ENCODE measurements at places on chromosomes 13 and 19.

DNA sequence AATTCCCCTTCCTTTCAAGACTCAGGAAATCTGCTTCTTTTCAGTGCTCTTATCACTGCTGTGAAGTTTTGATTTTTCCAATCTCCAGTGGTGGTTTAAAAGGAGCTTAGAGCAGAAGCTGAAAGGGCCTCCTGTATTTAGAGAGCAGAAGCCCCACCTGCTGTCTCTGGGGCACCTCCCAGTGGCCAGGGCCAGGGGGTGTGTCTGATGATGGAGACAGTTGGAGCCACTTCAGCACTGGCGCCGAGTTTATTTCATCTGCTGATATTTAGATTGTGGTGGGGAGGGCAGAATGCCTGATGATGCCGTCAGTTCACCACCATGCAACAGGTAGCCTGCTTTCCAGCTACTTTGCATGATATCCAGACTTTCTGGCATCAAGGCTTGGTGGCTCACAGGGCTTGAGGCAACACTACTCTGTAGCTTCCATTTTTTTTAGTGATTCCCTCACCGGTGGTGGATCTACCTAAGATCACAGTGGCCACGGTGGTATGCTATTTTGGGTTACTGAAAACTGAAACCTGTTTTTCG lies 371.9 kb downstream of the KCNRG start:
- DNase-seq: peak; percentile 42

GRCh38 chr13:27965343-27965739 lies 3.8 kb downstream of the CDX2 start:
- no peak for DNase-seq

DNA sequence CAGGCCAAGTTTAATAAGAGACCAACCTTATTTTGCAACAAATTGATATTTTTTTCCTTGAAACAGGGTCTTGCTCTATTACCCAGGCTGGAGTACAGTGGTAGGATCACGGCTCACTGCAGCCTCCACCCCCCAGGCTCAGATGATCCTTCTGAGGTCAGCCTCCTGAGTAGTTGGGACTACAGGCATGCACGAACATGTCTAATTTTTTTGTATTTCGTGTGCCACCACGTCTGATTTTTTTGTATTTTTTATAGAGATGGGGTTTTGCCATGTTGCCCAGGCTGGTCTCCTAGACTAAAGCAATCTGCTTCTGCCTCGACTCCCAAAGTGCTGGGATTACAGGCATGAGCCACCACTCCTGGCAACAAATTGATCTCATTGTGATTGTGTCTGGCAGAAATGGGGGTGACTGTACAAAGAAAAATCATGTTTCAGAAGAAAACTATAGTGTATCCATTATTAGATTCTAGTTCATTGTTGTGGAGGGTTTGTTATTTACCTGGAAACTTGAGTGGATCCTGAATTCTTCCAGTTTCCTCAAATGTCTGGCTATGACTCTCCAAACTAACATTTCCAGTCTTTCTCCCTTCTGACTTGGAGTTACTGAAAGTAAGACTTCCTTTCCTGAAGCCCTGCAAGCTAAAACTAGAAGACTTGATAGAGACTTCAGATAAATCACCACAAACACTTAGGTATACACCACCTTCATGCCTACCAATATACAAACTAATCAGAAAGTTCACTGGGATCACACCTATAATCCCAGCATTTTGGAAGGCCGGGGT lies 17.3 kb upstream of the AKT2 start:
- DNase-seq: no peak

DNA sequence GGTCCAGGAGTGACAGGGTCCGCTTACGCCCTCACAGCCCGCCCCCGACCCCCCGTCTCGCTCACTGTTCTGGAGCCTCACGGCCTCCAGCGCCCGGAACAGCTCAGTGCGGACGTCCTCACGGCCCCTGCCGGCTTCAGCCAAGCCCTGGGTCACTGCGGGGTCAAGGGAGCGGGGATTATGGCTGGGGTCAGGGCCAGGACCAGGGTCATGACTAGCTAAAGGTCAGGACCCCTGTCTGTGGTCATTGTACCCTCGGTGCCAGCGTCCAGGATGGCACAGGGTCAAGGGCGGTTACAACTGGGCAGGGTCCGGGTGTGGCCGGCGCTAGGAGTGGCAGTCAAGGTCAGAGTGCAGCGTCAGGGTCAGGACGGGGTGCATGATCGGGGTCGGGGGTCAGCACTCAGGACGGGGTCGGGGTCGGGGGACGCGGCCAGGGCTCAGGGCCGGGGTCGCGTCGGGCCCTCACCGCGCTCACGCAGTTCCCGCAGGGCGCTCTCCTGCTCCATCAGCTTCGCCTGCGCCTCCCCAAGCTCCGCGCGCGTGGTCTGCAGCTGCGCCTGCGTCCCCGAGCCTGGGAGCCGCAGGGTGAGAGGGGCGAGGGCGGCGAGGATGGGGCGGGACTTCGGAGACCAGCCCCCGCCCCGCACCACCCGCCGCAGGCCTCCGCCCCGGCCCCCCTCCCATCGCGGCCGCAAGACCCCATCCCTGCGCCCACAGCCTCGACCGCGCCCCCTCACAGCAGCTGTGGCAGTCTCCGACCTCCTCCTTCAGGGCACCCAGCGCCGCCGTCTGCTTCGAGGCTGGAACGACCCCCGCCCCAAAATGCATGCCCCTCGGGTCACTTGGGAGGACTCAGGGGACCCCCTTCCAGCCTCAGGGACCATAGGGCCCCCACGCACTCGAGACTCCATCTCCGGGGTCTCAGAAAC lies 1.4 kb downstream of the CLEC4G start:
- no peak for DNase-seq

- no peak for DNase-seq
Observed at GRCh38 chr13:43227721-43228120, 204.3 kb downstream of the DNAJC15 start.

GRCh38 chr19:49335071-49335783 lies at the start of gene CD37:
TSS of gene CD37 (plus strand) at chr19:49335406. CDS start at chr19:49335541, 135 bp downstream.
- no peak for DNase-seq

DNA sequence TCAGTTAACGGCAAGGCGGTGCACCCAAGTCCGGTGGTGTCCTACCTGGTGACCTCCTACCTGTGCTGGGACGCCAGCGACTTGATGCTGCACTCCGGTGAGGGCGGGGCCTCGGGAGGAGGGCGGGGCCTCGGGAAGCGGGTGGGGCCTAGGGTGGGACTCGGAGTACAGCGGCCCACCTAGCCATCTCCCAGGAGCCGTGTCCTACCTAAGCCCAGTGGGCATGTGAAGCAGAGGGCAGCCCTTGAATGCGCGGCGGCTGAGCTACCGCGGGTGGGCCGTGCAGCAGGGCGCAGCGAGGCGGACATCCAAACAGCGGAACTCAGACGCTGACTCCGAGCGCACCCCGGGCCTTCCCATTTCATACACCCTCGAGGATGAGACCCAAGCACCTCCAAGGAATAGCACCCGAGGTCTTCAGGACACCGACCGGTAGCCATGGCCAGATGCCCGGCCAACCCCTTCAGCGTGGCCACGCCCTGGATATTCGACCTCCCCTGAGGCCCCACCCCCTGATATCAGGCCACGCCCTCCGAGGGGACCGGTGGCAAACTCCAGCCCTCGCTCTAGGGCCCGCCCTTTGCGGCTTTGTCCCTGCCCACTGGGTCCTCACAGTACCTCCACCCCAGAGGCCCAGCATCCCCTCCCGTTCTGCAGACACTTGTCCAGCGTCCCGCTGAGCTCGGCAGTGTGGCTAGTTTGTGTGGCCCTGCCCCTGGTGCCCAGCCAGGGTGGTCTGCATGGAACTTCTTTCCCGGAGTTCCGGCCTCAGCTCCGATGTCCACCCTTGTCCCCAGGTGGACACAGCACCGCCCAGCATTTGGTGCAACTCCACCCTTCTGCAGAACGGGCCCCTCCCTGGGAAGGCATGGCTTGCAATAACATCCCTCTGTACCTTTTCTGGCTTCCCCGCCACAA lies 5.4 kb downstream of the KLK1 start:
- peak; percentile 68 for DNase-seq

DNA sequence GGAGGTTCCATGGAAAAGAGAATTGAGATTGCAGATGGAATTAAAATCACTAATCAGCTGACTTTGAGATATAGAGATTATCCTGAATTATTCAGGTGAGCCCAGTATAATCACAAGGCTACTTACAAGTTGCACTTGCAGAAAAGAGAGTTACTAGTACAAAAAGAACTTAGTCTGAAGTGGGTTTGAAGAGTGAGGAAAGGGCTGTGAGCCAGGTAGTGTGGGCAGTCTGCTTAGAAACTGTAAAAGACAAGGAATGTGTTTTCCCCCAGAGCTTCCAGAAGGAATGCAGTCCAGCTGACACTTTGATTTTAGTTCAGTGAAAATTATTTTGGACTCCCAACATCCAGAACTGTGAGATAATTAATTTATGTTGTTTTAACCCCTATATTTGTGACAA lies 285.4 kb upstream of the GPC6 start:
- DNase-seq: no peak

All from COLO829 (cell line).